ENCODE measurements at places on chromosomes 5 and 9. TPM values are rescaled to one million over a fixed set of nuclear protein-coding genes. Genes with fewer than 3 reads are reported as not detected.

- DNase-seq: no peak
Observed at GRCh38 chr5:41831155-41831554, 39.1 kb downstream of the OXCT1 start.

- no peak for DNase-seq
Observed at GRCh38 chr5:135433681-135434426, 13.3 kb downstream of the DCANP1 start.

The WDR41 gene
- 46.5 TPM for total RNA-seq

GRCh38 chr5:147055089-147055826 is 176.7 kb upstream of the PPP2R2B start:
- DNase-seq: no peak

DNA sequence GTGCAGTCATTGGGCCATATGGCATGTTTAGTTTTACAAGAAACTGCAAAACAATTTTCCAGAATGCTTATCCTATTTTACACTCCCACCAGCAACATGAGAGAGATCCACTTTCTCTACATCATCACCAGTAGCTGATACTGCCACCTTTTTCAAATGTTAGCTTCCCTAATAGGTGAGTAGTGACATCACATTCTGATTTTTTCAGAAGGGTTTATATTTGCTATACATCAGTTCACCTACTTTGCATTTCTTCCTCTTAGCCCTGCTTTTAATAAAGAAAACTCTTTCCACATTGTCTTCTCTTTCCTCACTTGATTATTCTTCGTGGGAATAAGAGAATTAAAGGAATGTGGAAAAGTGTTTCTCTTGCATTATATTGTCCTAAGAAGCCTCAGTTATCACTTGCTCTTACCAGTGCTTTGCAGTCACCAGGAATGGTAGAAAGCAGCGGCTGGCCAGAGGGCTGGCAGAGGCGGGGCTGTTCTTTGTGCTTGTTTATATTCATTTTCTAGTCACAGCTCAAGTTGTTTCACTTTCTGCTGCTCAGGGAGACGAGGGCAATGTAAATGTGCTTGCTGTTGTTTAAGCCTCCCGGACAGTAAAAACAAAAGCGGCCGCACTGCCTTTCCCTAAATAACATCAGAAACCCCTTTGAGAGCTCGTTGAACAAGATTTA is 164.8 kb downstream of the HSD17B3 start:
- DNase-seq: peak; percentile 77

GRCh38 chr5:65779643-65780042 is 57.6 kb downstream of the NLN start:
- no peak for DNase-seq

DNA sequence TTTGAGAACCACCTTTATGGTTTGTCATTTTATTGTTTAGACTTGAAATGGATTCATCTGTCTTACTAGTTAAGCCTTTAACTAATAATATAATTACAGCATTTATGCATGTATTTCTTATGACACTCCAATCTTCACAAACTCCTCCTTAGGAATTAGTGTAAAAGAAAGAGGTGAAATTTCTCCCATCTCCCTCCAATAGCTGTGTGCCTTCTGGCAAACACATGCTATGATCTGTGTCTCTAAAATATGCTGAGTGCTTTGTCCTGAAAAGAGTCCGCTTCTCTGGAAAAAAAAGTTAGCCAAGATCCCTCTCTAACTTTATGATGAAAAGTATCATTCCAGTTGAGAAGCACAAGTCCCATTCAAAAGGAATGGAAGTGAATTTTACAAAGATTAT is 13.9 kb upstream of the TENT4A start:
- DNase-seq: no peak

- peak; percentile 80 for DNase-seq
Observed at GRCh38 chr5:139733698-139734538, 61.7 kb upstream of the PSD2 start.

The SPINK13 gene
- 0.50 TPM for total RNA-seq

The PAM gene
- total RNA-seq: 77.5 TPM

GRCh38 chr9:104025104-104025503 is 69.0 kb upstream of the SMC2 start:
- DNase-seq: no peak

- DNase-seq: no peak
Observed at GRCh38 chr5:149747833-149748366, 17.8 kb downstream of the PPARGC1B start.

DNA sequence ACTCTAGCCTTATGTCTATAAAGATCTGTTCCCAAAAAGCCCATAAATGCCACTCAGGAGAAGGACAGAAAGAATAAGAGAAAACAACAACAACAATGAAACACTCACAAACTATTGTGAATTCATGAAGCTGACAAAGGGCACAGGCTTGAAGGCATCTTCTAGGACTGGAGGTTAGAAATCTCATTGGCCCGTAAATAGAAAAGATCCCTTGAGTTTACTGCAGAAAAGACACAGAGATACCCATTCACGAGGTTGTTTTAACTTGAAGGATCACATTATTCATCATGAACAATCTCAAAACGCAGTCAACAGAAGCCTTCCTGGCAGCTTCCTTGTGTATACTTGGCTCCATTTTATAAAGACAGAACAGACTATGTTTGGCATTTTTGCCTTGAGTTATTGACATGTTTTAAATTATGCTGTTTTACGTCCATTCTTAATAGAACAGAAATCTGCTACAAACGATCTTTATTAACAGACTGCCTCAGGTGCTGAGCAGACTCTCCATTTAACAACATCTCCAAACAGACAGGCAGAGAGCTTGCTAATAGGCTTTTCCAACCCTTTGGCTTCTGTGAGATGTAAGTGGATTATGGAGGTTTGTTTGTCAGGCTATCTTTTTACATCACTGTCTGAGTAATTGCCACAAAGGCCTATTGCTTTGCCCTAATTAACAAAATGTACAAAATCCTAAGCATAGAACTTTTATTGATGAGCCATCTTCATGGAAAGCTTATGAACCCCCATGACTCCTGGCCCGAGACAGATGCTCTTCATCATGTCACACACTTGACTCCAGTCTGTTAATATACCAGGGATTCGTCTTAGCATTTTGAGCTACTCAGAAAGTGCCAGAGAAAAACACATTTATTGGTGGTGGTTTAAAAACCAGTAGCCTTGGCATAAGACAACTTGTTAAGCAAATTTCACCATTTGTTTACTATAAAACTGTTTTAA is 735.3 kb upstream of the ZNF608 start:
- DNase-seq: no peak

The ABO gene
- total RNA-seq: 31.1 TPM

- no peak for DNase-seq
Observed at GRCh38 chr5:93649234-93649900, 66.3 kb downstream of the NR2F1 start.

DNA sequence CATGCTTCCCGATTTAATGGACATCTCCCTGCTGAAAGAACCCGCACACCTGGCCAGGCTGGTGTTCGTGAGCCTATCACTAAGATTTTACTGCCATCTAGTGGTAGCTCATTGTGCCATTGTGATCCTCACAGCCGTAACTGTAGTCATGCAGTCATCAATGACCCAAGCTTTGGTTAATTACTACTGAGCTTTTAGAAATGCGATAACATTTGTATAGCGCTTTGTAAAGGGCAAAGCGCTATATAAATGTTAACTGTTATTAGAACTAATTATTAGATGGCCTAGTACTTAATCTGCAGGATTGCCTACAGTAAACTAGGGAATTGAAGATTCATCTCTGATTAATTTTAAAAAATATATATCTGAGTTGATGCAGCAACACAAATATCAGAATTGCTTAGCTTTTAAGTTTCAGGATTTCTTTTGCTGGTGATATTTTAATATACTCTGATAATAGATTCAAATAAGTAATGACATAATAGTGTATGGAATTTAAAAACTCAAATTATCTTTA is 90.2 kb downstream of the HACD4 start:
- peak; percentile 73 for DNase-seq

The ST8SIA4 gene
- 0.39 TPM for total RNA-seq

The LMBRD2 gene
- total RNA-seq: 8.2 TPM

GRCh38 chr9:80218328-80218727 is 646.6 kb downstream of the TLE4 start:
- no peak for DNase-seq

- DNase-seq: peak; percentile 73
Observed at GRCh38 chr9:89655990-89656657, 51.3 kb downstream of the GADD45G start.

The PCDHB6 gene
- total RNA-seq: 4.4 TPM

- peak; percentile 57 for DNase-seq
Observed at GRCh38 chr5:124741711-124742496, 4.5 kb downstream of the ZNF608 start.

DNA sequence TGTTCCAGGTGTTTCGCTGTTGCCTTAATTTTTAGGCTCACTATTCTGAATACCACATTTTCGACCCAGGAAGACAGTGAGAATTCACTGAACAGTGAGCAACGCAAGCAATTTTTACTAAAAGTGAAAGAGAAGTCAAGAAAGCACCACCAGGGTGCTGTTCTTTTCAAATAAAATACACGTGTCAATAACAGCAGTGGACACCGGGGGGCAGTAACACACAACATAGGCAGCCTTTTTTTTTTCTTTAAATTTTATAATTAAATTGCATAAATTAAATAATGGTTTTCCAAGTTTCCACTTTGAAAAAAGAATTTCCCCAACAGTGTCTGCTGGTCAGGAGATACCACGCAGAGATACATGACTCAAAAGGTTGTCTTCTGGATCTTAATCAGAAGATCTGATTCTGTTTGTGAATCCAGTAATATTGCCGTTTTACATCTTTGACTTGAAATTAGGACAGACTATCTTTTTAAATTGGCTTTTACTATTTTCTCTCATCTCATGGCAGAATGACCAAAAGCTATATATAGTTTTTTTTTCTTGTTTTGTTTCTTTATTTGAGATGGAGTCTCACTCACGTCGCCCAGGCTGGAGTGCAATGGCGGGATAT is 47.1 kb upstream of the SH3GL2 start:
- DNase-seq: peak; percentile 76

GRCh38 chr5:127849408-127849807 is 146.2 kb downstream of the CCDC192 start:
- DNase-seq: no peak

All from testis (tissue), 5 donors.